ENCODE measurements at places on chromosomes 6 and 20. TPM values are rescaled to one million over a fixed set of nuclear protein-coding genes. Genes with fewer than 3 reads are reported as not detected.

GRCh38 chr6:87102151-87102621, 7.3 kb upstream of the CGA start:
- DNase-seq: no peak

DNA sequence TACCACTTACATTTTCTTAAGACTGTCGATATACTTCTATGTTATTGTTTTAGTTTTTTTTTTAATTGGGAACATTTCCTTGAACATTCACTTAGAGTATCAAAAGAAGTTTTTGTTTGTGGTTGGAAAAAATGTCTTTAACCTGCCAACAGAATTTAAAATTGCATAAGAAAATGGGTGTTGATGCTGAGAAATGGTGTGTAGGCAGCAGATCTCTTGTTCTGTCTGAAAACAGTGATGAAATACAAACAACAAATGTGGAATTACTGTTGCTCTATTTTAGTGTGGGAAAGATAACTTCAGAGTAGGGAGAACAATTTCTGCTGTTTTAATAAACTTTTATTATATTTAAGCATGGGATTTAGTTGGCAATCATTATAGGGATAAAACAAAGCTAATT, 293.5 kb downstream of the CDKAL1 start:
- DNase-seq: no peak

- peak; percentile 90 for DNase-seq
Measured at GRCh38 chr20:58135441-58136148, 92.9 kb downstream of the ANKRD60 start.

Gene PNPLA1
- not detected for total RNA-seq

All from esophagus muscularis mucosa (tissue), 4 donors.